ENCODE measurements at places on chromosomes 6 and 20.

- DNase-seq, result no peak
Measured at GRCh38 chr6:128186729-128187128, 285.9 kb upstream of the THEMIS start.

DNA sequence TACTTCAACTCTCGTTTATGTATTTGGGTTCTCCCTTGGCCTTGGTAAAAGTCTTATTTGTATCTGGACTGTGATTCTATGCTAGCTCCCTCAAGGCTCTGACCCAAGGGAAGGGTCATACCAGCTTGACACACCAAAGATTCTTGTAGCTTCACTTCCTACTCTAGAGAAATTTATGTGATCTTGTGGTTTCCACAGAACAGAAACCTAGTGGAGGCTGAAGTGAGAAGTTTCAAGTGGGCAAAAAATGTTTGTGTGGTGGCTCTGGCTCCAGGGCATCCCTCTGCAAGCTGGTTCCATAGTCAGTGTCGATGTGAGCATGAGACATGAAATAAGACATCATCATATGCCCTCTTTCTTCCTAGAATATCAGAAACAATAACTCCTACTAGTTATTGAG lies 48.1 kb upstream of the TNFRSF21 start:
- DNase-seq, result no peak

- DNase-seq, result no peak
Measured at GRCh38 chr6:139014945-139015344, 13.6 kb upstream of the ABRACL start.

DNA sequence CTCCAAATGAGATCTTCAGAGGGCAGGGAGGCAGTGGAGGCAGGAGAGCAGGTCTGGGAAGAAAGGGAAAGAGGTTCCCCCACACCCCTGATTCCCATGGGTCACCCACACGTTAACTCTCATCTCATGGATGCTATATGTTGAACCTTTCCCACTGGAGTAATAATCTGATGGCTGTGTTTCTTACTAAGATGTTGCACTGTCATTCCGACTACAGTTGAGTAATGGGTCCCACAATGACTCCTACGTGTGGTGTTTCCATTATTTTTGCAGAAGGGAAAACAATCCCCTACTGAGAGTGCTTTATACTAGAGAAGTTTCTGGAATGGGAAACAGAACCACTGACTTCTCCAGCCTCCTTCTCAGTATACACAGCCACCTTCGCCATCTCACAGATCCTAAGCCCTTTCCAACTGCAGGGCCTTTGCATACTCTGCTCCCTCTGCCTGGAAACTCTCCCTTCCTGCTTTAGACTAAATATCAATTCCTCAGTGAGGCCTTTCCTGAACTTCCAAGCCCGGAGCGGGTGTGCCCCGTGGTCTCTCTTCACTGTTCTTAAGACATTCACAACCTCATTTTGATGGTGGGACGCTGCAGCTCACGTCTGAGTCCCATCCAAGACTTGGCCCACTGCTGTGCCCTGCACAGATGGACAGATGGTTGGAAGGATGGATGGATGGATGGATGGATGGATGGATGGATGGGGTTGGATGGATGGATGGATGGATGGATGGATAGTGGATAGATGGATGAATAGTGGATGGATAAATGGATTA lies 238.6 kb upstream of the PMEPA1 start:
- DNase-seq, result no peak

DNA sequence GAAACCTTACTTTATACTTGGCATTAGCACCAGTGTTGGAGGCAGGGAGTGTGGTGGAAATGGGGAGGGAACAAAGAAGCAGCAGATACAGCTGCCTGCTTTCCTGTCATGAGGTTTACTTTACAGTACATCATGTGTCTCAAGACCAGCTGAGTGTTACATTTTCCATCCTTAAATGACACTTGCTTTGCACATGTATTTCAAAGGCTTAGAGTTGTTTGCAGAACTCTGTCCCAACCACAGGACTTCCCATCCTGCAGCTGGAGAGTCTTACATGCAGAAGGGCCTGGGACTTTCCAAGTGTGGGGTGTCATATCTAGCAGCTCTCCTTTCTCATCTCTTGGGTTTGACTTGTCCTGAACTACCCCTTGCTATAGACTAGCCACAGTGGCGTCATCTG lies 395.9 kb downstream of the DHX35 start:
- no peak for DNase-seq

DNA sequence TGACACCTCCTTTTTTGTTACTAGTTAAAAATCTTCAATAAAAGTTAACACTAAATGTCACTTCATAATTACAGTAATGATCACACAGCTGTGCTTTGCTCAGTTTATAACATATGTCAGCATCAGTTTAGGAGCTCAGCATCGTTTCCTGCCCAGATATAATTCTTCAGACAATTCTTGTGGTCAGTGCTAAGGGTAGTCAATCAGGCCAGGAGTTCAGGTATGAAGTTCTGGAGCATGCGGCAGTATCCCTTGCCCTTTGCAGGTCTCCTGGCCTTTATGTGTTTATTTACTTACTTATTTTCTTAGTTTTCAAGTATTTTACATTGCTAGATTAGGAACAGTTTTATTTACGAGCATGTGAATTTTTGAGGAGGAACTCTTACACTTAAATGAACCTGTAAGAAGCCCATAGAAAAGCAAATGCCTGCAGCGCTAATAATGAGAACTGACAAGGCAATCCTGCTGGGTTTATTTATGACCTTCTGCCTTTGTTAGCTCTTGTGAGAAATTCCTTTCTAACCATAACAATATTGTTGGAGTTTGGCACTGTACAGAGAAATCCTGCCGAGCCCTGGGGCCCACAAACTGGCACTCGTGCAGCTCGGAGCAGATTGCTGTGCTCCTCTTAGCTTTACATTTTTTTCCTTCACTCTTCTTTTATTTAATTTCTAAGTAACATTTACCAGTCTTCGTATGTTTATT lies 252.8 kb downstream of the TMEM242 start:
- DNase-seq, result no peak

GRCh38 chr20:49969946-49970345 lies 12.8 kb upstream of the SNAI1 start:
- no peak for DNase-seq

GRCh38 chr6:139325686-139326085 lies 33.9 kb upstream of the TXLNB start:
- DNase-seq, result no peak

- DNase-seq, result no peak
Measured at GRCh38 chr6:117463762-117464665, 18.5 kb upstream of the DCBLD1 start.

DNA sequence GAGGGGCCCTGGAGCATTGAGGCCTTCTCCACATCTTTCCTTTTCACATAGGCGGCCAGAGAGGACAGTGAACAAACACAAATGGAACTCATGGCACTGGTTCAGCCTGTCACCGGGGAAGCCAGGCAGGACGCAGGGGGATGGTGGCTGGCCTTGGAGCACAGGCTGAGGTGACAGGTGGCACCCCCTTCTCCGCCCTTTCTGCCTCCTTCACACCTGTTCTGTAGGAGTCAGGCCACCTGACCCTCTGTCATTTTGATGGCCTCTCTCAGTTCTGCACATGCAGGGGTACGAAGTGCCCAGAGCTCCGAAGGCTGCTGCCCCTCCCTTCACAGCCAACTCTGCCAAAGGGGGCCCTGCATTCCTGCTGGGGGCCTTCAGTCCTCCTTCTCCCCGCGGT lies 60.8 kb downstream of the CD40 start:
- no peak for DNase-seq

GRCh38 chr6:7701212-7701834 lies 24.6 kb upstream of the BMP6 start:
- DNase-seq, result no peak

DNA sequence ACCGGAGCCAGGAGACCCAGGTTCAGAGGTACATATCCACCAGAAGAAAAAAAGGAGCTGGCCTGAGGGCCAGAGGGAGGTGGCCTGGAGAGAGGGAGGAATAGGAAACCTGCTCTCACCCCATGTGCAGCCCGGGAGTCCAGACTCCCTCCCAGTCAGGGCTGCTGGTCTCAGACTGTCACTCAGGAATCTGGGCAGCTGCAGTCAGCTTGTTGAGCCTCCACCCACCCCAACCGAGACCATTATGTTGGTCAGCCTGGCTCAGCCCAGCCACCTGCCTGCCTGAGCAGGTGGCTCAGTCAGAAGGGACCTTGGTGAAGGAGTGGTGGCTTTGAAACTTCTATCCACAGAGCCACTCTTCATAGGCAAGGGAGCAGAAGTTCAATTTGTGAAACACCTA lies 53.3 kb upstream of the EPB41L1 start:
- DNase-seq, result no peak

DNA sequence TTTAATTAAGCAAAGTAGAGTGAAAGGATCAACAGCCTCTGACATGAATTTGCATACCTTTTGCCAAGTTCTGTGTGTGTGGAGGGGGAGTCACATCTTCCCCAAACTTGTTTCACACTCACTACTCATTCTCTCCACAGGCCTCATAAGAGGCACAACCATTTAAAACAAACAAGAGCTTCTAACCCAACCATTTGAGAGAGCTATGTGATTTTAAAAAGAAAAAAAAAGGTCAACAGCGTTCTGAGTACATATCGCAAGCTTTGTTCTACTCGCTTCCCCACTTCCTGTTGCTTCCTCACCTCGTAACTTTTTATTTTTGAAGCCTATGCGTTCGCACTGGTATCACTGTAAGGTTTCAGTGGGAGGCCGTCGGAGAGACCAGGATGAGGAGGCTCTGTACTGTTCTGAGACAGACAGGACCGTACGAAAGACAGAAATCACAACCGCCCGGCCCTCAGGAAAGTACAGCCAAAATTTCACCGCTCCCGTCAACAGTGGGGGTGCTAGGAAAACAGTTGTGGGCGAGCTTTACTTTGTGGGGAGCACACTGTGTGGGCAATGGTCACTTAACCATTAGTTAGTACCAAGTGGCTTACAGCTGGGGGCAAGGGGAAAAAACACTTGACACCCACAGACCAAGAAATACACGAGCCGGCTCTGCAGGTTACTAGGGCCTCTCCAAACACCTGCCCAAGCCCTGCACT lies 61.3 kb downstream of the TRERF1 start:
- no peak for DNase-seq

- no peak for DNase-seq
Measured at GRCh38 chr6:126198631-126199030, 141.3 kb upstream of the CENPW start.

- no peak for DNase-seq
Measured at GRCh38 chr6:14573703-14574290, 456.2 kb downstream of the CD83 start.

- DNase-seq, result no peak
Measured at GRCh38 chr20:20843982-20844381, 131.5 kb upstream of the RALGAPA2 start.
